ENCODE measurements at places on chromosomes 6 and 20.

- DNase-seq, result peak; percentile 74
Measured at GRCh38 chr6:142946924-142947713, 2.1 kb upstream of the HIVEP2 start.

DNA sequence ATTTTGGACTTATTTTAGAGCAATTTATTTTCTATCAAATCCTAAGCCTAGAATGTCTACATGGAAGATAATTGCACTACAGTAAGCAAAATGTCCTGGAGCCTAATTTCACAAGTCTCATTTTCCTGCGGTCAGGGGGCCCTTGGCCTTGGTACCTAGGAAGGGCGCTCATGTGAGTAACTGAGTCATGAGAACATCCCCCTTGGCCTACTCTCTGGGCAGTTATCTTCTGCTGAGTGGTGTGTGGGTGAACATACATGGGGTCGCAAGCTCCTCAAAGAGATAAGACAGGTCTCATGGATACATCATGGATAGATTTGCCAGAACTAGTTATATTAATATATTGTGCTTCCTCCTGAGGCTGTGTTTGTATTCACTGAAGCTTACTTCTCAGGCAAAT, 211.2 kb upstream of the MARCKS start:
- no peak for DNase-seq

GRCh38 chr6:43229803-43230620, 731 bp upstream of the DNPH1 start:
- DNase-seq, result no peak

GRCh38 chr6:5976811-5977210, 29.9 kb downstream of the NRN1 start:
- no peak for DNase-seq
